ENCODE measurements at places on chromosomes 2 and 18.

DNA sequence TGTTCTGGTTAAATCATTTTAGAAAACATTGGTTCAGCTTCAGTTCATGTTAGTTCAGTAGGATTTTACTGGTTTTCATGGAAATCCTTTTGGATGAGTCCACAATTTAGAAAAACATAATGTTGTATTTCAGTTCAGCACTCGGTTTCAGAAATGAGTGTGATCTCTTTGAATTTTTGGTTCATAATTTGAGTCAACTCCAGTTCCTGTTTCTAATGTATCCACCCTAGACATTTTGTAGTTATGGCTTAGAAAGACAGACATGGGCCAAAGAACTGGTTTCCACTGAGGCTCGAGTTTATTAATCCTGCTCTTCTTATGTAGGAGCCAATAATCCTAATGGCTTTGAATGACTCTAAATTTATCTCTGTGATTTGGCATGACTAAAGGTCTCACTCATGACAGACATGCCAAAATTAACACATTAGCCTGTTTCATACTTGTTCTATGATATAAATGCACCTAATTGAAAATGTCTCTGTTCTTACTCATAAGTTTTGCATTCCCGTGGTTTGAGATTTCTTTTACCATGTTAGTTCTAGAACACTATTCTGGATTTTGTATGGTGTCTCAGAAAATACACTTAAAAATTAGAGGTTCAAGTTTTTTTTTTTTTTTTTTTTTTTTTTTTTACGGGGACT lies 82.3 kb upstream of the SPRED2 start:
- DNase-seq: no peak

GRCh38 chr2:33516456-33516995 lies 40.1 kb downstream of the RASGRP3 start:
- DNase-seq: no peak

- DNase-seq: no peak
These were observed 33.9 kb upstream of the DOCK10 start for GRCh38 chr2:225076125-225076524.

DNA sequence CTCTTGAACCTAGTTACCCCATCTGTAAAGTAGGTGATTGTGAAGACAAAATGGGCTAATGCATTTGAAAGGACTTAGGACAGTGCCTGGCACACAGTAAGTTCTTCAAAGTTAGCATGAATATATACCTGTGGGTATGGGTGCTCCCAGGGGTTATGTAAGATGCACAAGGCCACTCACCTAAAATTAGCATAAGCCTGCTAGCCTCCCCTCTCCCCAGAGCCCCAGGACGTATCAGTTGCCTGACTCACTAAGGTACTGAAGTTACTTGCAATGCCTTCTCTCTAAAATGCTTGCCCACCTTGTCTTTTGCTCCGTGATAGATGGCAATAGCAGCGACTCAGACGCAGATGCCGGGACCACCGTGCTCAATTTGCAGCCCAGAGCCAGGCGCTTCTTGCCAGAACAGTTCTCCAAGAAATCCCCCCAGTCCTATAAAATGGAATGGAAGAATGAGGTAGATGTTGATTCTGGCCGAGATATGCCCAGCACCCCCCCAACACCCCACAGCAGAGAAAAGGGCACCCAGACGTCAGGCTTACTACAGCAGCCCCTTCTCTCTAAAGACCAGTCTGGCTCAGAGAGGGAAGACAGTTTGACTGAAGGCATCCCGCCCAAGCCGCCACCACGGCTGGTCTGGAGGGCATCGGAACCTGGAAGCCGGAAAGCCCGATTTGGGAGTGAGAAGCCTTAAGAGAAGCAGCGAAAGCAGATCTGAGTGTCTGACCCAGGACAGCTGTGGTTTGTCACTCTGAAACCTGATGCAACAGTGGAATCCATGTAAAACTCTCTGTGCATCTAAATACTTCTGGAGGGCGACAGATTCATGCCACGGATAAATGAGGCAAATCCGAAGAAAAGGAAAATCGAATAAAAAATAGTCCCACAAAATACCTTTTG lies 53.8 kb upstream of the TMEM182 start:
- no peak for DNase-seq

- no peak for DNase-seq
These were observed 94.4 kb downstream of the MGAT5 start for GRCh38 chr2:134348239-134348638.

GRCh38 chr2:235832941-235833340 lies 335.2 kb downstream of the GBX2 start:
- DNase-seq: no peak

DNA sequence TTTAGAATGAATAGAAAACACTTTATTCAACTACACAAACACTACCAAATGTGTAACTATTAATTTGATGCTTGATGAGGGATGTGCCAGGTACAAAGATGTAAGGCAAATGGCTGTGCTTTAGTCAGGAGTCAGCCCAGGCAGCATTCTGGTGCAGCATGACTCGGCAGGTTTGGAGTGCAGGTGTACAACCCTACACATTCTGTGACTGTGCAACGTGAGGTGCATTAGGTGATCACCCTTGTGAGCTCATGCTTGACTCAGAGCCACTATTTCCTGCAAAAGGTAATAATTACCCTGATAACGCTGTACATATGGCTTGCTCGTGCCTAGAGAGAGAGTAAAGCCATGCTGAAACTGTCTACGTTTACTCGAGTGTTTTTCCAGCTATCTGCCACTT lies 288.7 kb upstream of the DSEL start:
- DNase-seq: no peak

- DNase-seq: no peak
These were observed 7.8 kb upstream of the CCDC141 start for GRCh38 chr2:179057737-179058136.

DNA sequence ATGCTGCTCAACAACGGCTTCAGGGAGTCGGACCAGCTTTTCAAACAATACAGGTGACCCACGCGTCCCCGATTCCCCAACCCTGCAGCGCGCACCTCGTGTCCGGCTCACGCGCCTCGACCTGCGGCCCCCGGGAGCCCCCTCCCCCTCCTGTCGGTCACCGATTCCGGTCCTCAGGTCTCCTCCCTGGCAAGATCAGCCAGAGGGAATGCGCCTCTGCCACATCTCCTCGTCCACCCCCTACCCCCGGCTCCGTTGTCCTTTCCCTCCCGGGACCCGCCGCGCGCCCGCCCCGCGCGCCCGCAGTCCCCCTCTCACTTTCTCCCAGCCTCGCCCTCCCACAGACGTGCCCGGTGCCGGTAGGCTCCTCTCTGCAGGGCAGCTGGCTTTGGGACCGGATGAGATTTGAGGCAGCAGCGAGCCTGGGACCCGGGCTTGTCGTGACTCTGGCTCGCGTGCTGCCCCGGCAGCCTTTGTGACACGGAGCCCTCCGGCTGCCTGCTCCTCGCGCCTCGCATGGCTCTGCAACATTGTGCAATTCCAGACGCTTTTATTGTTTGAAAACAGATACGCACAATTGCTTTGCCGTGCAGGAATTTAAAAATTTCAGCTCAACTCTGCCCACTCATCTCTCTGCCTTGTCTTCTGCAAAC lies 558 bp downstream of the TTC39C start:
- DNase-seq: peak; percentile 54

GRCh38 chr2:56102098-56102497 lies 81.7 kb upstream of the CCDC85A start:
- no peak for DNase-seq

DNA sequence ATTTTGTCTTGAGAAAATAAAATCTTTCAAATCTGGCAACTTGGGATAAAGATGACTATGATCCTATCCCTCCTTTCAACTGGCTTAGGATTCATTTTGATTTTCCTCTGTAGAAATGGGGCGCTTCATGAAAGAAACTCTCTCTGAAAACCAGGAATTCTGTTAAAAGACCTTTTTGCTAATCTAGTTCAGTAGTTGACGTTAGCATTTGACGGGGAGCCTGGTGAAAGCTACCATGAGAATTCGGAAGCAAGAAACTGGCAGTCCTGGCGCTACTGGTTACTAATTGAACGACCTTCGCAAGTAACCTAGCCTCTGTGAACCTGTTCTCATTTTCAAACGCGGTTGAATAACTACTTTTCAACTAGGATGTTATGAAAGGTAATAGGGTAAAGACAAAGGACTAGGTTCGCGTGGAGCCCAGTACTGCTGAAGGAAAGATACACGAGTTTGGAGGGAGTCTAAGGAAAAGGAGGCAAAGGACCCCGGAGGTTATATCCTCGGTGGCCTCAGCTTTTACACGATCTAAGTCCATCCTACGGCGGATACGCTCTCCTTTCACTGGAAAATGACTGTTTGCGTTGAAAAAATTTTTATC lies 604 bp upstream of the STK11IP start:
- DNase-seq: no peak

- no peak for DNase-seq
These were observed 50.6 kb downstream of the SLC16A14 start for GRCh38 chr2:230018153-230018552.

DNA sequence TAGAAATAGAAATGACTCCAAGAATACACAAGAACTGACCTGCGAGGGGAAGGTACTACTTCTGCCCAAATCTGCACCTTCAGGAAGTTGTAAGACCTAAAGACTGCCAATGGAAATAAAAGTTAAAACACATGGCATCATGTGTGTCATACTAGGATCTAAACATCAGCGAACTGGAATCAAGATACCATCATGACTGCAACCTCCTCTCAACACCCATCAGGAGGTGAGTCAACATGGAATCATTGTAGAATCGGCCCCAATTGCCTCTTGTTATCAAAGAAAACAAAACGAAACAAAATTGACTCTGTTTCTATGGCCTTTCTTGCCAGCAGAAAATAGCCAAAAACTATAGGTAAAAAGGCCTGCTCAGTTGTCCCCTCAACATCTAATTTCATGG lies 15.1 kb downstream of the RDH14 start:
- no peak for DNase-seq

DNA sequence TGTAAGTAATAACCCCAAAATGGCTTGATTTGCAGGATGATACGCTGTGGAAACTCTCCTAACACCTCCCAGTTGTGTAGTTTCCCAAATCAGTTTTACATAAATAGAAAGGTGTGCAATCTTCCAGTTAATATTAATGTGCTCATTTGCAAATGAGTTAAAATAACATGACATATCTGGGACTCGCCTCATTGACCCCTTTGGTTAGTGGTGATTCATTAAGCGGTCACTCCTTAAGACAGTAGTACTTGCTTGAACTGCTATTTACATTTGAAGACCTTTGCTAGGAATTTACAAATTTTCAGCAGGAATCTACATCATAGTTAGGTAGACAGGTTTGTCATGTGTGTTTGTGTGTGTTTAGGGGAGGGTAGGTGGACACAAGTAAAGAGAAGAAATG lies 1367.7 kb upstream of the CELF4 start:
- DNase-seq: no peak

DNA sequence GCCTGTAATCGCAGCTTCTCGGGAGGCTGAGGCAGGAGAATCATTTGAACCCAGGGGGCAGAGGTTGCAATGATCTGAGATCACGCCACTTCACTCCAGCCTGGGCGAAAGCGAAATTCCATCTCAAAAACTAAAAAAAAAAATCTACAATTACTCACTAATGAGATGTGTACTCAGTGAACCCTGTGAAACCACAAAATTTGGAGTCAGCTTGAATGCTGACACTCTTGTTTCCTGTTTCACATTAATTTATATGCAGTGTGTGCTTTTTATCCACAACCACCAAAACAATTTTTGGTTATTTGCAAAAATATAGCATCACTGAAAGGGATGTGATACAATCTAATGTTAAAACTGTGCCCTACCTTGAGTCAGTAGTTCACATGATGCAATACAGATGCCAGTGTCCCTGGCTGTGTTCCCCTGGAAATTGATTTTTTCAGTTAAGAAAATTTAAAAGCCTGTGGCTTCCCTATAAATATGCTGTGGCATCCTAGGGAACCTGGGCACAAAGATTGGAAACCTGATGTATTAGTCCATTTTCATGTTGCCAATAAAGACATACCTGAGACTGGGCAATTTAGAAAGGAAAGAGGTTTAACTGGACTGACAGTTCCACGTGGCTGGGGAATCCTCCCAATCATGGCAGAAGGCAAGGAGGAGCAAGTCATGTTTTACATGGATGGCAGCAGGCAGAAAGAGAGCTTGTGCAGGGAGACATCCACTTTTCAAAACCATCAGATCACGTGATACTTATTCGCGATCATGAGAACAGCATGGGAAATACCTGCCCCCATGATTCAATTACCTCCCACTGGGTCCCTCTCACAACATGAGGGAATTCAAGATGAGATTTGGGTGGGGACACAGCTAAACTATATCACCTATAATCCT lies 337.5 kb upstream of the NT5C1B start:
- DNase-seq: no peak

- no peak for DNase-seq
These were observed 19.5 kb upstream of the DCDC2C start for GRCh38 chr2:3683748-3684454.

DNA sequence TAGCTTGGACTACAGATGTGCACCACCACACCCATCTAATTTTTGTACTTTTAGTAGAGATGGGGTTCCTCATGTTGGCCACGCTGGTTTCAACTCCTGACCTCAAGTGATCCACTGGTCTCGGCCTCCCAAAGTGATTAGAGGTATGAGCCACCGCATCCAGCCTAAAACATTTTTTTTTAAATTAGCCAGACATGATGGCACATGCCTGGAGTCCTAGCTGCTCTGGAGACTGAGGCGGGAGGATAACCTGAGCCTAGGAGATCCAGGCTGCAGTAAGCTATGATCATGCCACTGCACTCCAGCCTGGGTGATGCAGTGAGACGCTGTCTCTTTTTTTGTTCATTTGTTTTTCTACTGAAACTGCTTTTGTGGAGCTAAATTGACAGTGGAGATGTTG lies 64.6 kb upstream of the ATG16L1 start:
- DNase-seq: no peak

DNA sequence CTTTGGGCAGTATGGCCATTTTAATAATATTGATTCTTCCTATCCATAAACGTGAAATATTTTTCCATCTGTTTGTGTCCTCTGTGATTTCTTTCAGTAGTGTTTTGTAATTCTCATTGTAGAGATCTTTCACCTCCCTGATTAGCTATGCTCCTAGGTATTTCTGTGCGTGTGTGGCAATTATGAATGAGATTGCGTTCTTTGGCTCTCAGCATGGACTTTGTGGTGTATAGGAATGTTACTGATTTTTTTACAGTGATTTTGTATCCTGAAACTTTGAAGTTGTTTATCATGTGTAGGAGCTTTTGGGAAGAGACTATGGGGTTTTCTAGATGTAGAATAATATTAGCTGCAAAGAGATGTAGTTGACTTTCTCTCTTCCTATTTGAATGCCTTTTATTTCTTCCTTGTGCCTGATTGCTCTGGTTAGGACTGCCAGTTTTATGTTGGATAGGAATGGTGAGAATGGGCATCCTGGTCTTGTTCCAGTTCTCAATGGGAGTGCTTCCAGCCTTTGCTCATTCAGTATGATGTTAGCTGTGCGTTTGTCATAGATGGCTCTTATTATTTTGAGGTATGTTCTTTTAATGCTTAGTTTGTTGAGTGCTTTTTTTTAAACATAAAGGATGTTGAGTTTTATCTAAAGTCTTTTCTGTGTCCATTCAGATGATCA lies 27.0 kb upstream of the THUMPD2 start:
- no peak for DNase-seq
